Stomach (tissue), 19 donors: ENCODE measurements at places on chromosomes 13 and 19.

DNA sequence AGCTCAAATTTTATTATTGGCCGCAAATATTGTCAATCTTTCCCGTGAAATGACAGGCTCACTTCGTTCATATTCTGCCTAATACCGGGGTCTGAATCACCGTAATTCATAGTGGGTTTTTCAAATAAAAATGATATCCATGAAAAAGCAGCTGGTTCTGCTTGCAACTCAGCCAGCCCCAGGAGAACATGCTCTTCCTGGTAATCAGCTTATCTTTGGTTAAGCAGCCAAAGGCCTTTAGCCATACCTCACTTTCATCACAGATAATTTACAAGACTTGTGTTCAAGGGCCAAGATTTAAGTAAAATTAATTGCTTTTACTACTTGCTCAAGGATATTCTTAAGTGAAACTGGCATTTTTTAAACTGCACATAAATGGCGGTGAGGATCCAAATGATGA lies 22.5 kb downstream of the RNASEH2B start:
- DNase-seq, result no peak

DNA sequence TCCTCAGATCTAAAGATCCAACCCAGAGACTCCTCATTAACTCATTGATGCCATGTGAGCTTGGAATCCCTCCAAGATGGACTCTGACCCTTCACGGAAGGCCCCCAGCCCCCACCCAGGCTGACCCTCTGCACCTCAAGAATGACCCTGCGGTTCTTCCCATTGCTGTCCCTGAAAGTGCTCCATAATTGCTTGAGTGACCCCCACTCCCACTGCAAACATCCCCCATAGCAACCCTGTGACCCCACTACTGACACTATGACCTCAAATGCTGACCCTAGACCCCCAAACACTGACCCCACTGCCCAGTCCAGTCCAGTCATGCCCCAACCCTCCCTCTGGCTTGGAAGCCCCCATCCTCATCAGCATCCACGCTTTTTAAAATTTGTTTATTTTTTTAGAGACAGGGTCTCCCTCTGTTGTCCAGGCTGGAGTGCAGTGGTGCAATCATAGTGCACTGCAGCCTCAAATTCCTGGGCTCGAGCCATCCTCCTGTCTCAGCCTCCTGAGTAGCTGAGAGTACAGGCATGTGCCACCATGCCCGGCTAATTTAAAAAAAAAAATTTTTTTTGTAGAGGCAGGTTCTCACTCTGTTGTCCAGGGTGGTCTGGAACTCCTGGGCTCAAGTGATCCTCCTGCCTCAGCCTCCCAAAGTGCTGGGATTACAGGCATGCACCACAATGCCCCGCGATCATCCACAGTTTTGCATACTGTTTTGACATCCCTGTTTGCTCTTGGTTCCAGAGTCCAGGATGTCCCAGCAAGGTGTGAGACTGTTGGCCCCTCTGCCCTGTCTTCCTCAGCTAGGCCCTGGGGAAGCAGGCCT lies 855 bp downstream of the LYL1 start:
- DNase-seq, result no peak

DNA sequence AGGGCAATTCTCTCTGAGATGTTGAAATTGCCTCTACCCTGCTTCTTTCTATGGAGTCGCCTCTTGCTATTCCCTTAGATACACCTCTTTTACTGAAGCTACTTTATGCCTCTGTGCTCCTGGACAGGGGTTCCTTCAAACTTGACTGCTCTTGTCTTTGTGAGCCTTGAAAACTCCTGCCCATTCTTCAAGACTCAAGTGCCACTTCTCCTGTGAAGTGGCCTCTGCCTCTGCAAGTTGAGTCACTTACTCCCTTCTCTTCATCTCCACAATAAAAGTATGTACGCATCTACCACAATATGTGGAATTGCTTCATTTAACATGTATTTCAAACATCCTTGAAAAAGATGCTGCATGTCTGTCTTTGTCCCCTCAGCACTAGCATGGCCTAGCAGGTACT lies 66.0 kb upstream of the TPP2 start:
- DNase-seq, result no peak

DNA sequence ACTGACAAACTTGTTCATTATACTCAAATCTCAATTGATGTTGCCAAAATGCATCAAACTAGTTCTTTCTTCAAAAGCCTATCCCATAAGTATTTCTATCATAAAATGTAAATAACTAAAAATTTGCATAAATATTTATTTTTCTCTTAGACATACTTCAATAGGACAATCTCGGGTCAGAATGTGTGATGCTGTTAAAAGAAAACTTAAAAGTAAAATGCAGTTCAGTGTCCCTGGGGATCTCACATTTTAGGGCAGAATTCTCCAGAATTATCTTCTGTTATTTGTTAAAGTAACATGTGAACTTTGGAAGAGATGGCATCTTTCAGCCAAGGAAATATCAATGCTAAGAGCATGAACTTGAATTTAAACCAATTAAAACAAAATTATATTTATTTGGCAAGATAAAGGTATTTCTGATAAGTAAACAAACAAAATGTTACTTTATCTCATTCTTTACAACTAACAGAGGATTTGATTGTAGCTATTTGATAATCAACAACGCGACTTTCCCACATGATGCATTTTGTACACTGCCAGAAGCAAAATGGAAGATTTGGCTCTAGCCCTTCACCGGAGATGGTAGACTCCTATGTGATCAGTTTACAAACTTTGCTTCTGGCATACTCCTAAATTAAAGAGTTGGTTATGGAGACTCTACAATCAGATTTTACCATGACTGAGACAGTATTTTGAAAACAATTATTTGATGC lies 169.5 kb upstream of the EDNRB start:
- DNase-seq, result no peak

DNA sequence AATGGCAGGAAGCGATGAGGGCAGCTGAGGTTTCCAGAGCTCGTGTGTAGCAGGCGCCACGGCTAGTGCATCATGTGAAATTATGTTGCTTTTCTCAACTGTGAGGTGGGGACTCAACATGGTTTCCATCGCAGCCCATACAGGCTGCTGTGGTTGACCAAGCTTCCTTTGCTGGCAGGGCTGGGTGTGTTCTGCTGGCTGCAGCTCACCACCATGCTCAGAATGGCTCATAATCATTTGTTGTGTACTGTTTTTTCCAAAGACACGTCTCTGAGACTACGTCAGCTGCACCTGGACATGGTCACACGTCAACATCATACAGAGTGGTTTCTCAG lies 16.1 kb upstream of the RASA3 start:
- DNase-seq, result peak; percentile 51

DNA sequence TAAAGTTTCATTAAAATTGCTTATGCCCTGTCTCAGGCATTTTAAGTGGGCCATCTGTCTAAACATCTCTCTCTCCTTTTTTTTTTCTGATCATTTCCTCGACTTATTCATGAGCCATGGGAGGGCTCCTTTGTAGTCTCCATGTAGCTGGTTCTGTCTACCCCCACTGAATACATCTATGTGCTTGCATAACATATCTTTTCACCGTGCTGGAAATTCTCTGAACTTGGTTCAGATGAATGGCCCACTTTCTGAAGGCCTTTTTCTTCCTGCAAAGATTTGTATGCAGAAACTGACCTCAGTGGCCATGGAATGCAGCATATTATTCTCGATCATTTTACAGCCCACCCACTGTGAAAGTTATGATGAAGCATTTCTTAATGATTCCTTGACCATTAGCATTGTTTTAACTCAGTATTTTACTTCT lies 225.3 kb downstream of the GGACT start:
- DNase-seq, result no peak

DNA sequence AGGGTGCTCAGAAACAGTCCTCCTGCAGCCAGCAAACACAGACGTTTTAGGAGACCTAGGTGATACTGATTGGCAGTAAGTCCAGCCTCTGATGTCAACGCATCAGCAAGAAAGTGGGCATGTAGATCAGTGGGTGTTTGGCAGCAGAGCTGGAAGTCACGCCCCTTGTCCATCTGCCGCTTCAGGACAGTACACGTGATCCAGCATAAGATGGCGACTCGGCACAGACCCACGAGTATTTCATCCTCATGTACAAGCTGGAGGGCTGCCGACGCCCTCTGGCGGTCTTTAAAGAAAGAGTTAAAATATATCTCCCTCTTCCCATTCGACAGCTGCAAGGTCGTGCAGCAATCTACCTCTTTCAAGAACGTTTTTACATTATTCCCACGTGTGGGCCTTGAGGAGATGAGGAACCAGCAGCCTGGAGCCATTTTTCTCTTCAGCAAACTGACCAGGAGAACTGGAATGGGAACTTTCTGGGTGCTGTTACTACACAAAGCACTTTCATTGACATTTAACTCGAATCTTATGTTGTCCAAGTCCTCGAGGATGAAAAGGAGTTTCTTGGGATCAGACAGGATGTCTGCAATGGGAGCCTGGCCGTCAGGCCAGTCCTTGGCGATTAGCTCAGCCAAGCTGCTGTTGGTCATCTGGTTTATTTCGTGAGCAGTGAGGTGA lies 22.3 kb downstream of the NLRP11 start:
- peak; percentile 75 for DNase-seq

DNA sequence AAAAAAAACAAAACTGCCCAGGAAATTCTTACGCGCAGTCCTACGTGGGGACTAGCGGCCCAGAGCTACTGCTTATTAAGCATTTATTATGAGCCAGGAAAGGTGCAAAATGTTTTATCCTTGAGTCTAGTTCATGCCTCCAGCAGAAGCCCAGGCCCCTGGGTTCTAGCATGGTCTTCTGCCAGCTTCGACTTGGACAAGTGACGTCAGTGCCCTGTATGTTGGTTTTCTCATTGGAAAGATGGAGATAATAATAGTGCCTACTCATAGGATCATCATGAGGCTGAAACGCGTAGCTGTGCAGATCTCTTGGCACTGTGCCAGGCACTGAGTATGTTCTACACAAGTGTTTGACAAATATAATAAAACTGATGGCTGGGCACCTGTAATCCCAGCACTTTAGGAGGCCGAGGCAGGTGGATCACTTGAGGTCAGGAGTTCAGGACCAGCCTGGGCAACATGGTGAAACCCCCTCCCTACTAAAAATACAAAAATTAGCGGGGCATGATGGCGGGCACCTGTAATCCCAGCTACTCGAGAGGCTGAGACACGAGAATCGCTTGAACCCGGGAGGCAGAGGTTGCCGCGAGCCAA lies 12.4 kb upstream of the SULT2B1 start:
- DNase-seq, result peak; percentile 67

- no peak for DNase-seq
Observed at GRCh38 chr13:91066745-91067144, 280.7 kb upstream of the MIR17HG start.

DNA sequence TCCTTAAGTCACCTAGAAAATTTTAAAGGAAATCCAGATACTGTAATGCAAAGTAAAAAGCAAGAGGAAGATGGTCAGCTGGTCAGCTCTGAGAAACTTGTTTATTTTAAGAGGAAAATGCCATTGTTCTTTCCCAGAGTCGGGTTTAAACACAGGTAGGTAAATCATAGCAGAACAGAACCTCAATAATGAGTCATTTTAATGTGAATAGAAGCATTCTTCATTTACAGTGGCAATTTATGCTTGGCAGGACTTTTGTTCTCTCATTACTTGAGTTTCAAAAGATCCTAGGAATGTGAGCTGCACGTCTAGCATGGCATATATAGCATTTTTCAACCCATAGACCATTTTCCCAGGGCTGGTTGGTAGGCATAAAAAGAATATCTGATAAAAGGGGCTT lies 132.3 kb downstream of the LIG4 start:
- DNase-seq, result no peak

GRCh38 chr19:11168568-11168967 lies 13.0 kb upstream of the SPC24 start:
- DNase-seq, result no peak

- DNase-seq, result no peak
Observed at GRCh38 chr13:58429917-58430316, 798.4 kb downstream of the PCDH17 start.

DNA sequence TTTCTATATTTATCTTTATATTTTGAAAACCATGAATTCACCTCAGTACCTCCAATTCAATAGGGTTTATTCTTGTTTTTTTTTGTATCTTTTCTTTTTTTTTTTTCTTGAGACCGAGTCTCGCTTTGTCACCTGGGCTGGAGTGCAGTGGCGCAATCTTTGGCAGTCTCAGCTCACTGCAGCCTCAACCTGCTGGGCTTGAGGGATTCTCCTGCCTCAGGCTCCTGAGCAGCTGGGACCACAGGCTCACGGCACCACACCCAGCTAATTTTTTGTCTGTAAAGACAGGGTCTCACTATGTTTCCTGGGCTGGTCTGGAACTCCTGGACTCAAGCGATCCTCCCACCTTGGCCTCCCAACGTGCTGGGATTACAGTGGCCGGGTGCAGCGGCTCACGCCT lies 23.1 kb upstream of the EVI5L start:
- DNase-seq, result no peak

DNA sequence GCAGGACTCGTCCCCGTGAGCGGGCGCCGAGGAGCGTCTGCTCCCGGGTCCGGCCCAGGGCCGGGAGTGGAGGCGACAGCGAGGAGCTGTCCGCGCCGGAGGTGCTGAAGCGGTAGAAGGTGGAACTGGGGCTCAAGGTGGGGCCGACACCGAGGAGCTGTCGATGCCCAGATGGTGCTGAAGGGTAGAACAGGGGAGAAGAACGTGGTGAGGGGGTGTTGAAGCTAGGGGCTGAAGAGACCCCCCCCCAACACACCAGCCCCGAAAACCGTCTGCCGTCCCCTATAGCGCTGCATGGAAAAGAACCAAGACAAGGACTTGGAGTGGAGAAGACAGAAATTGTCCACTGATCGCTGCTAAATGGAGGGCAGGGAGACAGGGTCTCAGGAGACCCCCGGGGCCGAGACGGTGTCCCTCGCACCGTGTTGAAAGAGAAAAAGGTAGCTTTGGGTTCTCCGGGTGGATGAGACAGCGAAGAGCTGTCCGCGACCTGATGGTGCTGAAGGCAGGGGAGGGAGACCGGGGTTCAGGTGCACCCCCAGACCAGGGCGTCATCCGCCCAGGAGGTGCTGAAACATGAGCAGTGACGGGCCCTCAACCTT lies 7.1 kb upstream of the PDE4C start:
- DNase-seq, result peak; percentile 86

DNA sequence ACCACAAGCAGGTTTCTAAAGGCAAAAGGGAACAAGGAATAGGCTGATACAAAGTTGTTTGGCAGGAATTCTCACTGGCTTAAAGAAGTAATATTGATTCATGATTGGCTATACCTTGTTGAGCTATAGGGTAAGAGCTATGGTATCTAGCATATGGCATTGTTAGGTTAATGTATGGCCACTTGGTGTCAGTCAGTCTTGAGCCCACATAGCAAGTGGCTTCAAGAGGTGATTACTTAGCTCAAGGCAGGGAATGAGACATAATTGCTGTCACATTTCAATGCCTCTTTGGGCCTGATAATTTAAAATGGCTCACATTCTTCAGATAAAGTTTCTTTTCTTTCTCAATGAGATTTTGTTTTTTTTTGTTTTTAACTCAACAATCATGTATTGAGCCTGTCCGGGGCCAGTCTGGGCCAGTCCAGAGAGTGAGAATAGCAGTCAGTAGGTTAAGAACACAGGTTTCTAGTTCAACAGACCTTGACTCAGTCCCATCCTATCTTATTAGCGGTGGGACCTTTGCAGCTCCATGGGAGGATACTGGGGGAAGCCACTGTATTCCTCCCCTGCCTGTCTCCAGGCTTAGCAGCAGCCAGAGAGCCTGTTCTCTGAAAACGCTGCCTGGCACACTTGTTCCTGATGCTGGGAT lies 45.8 kb upstream of the RCBTB2 start:
- DNase-seq, result no peak
